CD4-positive, CD25-positive, alpha-beta regulatory T cell (primary cell): ENCODE measurements at places on chromosomes 6 and 20.
A peak's percentile ranks its signal among the peaks of the same experiment; 100 is the strongest.

DNA sequence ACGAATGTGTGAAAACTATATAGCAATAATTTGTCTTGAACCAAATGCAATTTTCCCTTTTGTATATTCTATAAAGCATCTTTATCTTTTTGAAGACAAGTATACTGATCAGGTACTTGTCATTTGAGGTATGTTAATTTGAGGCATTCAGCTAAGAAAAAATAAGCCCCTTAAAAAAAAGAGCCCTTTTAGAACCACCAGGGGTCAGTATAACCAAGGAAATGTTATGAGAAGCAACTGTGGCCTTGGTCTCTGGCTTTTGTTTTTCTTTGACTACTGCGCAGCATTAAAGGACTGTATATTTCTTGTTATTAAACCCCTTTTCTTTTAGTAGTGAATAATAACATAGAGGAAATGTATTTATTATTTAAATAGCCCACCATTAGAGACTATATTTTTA lies 43.1 kb downstream of the CD109 start:
- DNase-seq, result peak; percentile 64

GRCh38 chr20:50446351-50447101 lies 63.7 kb upstream of the PTPN1 start:
- no peak for DNase-seq

- peak; percentile 60 for DNase-seq
These were observed 788 bp downstream of the UST start for GRCh38 chr6:148747471-148748165.

GRCh38 chr6:75449630-75450206 lies 43.9 kb downstream of the FILIP1 start:
- DNase-seq, result no peak

DNA sequence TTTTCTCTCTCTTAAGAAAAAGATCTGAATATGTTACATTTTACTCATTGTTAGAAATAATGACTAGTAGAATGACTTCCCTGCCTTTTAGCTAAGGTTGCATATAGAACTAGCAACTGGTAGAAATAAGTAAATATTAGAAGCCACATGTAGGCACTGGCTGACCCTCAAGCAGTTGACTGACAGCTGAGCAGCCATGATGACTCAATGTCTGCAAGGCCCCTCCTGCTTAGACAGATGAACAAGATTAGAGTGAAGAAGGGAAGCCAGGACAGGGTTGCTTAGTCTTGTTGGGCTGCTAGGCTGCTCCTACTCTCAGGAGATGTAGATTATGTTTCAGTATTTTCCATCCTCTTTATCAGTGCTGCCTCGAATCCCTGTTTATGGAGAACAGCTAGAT lies 6.5 kb downstream of the MEP1A start:
- no peak for DNase-seq

DNA sequence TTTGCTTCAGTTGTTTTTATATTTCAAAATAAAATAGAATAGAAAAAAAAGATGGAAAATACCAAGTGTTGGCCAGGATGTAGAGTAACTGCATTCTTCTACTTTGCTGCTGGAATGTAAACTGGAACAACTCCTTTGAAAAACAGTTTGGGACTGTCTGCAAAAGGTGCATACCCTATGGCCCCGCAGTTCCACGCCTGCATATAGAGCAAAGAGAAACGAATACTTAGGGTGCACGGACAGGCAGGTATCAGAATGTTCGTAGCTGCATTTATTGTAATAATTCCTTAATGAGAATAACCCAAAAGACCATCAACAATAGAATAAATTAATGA lies 603 bp upstream of the RAB23 start:
- no peak for DNase-seq

- DNase-seq, result peak; percentile 9
These were observed 53.4 kb downstream of the SLC24A3 start for GRCh38 chr20:19265646-19266374.

DNA sequence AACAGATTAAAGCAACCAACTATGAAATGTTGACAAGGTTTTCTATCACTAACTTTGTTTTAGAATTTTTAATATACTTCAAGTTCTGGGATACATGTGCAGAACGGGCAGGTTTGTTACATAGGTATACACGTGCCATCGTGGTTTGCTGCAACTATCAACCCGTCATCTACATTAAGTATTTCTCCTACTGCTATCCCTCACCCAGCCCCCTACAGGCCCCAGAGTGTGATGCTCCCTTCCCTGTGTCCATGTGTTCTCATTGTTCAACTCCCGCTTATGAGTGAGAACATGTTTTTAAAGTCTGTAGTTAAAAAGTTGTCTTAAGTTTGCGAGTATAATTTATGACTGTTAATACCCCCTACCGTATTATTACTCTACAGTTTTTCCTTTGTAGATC lies 844.3 kb upstream of the MANEA start:
- no peak for DNase-seq
